Stimulated activated CD8-positive, alpha-beta memory T cell treated with anti-CD3 and anti-CD28 coated beads, Interleukin-7, amount 100 ng/mL, for 1 hour (primary cell): ENCODE measurements at places on chromosomes 3 and 15.

GRCh38 chr3:191329654-191330529, at the start of gene UTS2B:
UTS2B (minus strand) TSS chr3:191330526; CDS start chr3:191282189, 48,337 bp downstream.
- no peak for DNase-seq

DNA sequence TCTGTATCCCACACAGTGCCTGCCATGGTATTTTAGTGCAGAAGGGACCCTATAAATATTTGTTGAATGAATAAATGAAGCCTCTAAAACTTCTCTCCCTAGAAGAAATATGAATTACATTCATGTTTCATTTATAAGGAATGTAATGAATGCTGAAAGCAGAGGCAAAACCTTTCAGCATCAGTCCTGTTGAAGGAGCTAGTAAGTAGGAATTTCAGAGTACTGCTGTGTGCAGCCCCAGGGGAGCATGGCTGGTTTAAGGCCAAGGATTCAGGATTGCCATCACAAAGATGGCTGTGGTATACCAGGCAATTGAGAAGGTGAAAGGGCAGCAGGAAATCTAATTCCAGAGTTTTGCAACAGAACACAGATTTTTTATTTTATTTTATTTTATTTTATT, 1131.4 kb downstream of the IGSF11 start:
- no peak for DNase-seq

GRCh38 chr3:7166460-7166859, 305.5 kb downstream of the GRM7 start:
- DNase-seq: no peak

DNA sequence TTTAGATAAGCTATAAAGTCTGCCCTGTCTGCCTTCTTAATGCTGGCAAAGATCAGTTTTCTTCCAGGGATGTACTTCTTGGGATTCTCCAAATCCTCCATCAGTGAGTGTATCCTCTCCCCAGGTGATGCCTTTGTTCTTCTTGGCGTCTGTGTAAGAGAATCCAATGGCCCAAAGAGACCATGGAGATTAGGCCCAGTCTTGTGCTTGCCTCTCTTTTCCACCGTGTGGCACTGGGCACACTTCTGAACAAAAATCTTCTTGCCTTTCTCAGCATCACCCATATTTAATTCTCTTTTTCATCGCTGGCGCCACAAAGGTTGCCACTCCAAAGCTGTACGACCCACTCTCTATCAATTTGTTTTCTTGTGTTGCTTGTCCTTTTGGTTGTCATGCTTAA, 32.2 kb upstream of the TAMM41 start:
- DNase-seq: no peak

DNA sequence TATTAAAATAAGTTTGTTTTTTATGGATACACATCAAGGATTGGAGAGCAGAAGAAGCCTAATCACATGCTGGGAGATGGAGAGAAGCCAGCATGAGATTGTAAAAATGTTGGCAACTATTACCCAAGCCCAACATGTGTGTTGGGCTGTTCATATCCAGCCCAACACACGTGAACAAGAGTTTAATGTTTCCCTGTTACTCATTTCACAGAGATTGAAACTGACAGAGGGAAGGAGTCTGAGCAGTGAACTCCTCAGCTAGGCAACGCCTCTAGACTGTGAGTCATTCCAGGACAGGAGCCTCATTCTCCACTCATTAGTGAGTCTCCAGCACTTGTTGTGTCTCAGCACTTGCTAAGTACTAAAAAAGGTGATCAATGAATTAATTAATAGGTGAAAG, 43.2 kb upstream of the CMSS1 start:
- no peak for DNase-seq

- DNase-seq: no peak
These were observed 8.8 kb downstream of the CCDC33 start for GRCh38 chr15:74244822-74245341.

- DNase-seq: no peak
These were observed 6.7 kb downstream of the KNSTRN start for GRCh38 chr15:40388941-40389823.
